ENCODE measurements at places on chromosomes 5 and 9.

DNA sequence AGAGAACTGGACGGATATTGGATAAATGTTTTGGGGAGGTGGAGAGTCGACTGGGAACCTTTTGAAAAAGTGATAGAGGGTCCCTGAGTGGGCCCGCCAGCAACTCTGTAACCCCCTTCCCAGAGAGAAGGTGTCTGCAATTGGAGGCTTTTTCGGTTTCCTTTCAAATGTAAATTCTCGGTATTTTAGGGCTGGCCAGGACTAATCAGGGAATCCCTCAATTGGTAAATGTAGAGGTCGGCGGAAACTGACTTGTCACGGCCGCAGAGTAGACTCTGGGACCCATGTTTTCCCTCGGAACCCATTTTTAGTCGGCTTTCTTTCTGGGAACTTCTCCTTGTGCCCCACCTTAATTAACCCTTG, 524 bp downstream of the CCNB1 start:
- peak; percentile 16 for DNase-seq

DNA sequence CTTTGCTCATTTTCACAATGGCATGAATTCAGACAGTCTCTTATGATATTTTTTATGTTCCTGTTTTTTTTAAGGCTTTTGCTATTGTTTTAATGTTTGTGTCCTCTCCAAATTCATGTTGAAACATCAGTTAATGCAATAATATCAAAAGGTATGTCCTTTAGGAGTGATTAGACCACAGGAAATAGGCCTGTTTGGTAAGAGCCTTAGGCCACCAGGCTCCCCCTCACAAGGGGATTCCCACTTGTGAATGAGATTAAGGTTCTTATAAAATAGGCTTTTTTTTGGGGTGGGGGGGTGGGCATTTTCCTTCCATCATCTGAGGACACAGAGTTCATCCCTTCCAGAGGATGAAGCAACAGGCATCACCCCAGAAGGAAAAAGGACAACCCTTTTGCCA, 2074.2 kb upstream of the C9orf72 start:
- DNase-seq: no peak

GRCh38 chr5:62594364-62594984, 15.9 kb downstream of the LRRC70 start:
- DNase-seq: no peak

DNA sequence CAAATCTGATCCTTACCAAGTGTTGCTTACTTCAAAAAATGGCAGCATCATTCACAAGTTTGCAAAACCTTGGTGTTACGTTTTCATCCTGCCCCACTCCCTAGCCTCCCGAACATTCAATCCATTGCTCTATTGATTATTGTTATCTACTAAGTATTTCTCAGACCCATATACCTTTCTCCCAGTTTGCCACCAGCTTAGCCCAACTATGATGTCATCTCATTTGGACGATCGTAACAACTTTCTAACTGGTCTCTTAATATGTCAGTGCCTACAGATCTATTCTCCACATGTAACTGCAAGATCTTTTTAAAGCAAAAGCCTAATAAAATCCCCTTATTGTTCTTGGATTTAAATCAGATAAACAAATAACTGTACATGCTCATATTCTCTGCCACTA, 497.1 kb upstream of the EDIL3 start:
- DNase-seq: no peak

- no peak for DNase-seq
Measured at GRCh38 chr5:42587096-42587723, 164.0 kb downstream of the GHR start.

GRCh38 chr5:3000631-3001030, 249.2 kb upstream of the IRX2 start:
- DNase-seq: no peak

DNA sequence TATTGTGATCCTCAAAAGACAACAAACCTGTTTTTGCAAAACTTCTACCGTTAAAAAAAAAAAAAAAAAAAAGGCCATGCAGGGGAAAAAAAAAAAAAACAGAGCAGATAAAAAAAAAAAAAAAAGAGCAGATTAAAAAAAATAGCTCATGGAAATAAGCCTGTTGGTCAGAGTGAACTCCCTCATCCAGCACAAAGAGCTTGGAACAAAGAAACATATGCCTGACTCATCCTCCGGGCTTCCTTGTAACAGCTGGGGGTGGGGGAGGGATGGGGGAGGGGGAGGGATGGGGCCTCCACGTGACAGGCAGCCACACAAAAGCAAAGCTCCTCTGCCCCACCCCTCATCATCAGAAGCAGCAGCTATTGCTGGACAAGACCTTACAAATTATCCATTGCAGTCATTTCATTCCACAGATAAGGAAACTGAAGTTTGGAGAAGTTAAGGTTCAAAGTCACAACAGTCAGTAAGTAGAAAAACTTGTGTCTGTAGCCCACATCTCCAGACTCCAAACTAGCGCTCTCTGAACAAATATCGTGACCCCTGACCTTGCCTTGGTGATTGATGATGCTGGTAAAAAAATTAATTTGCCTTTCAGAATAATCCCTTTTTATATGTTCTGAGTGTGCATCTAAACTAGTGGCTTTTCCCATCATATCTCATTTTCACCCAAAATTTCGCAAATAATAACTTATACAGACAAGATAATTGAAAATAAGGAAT, 38.9 kb downstream of the SLC35D2 start:
- DNase-seq: peak; percentile 94

DNA sequence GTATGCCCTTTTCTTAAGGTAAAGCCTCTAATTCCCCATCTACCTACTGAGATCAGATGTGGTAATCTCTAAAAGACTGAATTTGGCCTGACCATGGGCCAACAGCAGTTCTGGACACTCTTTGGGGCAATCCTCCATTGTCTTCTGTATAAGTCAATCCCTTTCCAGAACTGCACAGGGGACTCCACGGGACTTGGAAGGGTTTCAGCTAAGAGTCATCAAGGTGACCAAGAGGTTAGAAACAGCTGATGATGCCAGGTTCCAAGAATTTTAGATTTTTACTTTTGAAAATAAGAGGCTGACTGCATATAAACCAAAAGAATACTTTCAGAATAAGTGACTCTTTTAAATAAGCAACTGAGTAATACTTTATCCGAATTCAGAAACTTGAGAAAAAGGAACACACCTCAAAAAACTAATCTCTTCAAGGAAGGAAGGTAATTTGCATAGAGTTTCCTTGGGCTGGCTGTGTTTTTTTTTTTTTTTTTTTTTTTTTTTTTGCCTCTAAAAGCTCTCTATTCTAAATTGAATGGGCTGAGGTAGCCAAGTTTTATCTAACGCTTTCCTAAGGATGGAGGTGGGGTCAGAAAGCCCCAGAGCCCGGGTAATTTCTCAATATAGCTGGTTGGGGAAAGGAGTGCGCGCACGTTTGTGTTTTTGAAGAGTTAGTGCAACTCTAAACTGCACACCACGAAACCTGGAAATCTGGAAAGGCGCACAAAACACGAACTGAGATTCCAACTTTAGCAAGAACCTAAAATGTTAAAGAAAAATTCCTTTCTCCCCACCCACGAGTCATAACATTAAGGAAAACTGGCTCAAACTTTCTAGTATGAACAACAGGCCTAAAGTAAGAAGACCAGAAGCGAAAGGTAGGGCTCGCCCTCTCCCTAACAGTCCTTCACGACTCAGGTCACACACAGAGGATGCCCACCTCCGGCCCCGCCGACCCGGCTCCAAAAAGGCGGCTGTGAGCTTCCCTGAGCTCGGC, 1.3 kb downstream of the VCP start:
- peak; percentile 50 for DNase-seq

- no peak for DNase-seq
Measured at GRCh38 chr9:22175972-22176545, 167.0 kb upstream of the CDKN2B start.

All from astrocyte of the spinal cord (primary cell).